Ascending aorta (tissue), 2 donors: ENCODE measurements at places on chromosomes 7 and 10. TPM values are rescaled to one million over a fixed set of nuclear protein-coding genes. Genes with fewer than 3 reads are reported as not detected.

DNA sequence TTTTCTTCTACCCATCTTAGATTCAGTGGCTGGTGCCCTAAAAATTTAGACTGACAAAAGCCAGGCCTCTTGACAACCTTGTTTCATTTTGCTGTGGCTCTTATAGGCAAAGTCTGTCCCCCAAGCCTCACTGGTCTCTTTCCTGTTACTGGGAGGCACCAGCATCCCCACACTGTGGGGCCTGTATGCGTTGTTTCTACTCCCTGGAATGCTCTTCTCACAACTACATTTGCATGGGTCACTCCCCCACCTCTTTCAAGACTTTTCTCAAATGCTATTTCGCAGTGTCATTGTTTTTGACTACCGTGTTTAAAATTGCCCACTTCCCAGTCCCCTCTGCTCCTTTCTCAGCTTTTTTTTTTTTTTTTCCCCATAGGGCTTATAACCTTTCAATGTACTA is 108.7 kb upstream of the DGKB start:
- DNase-seq = no peak

- peak; percentile 59 for DNase-seq
Observed at GRCh38 chr10:47088656-47089354, 177.6 kb downstream of the PTPN20 start.

GRCh38 chr7:142703655-142704305 is 45.5 kb upstream of the PRSS1 start:
- no peak for DNase-seq

The CFAP58 gene
- not detected for total RNA-seq

- no peak for DNase-seq
Observed at GRCh38 chr10:75203724-75204123, 6.9 kb upstream of the VDAC2 start.

- DNase-seq = no peak
Observed at GRCh38 chr7:16929146-16929762, 47.5 kb upstream of the AGR3 start.

- no peak for DNase-seq
Observed at GRCh38 chr10:22856444-22857074, 71.3 kb upstream of the ARMC3 start.

The MASTL gene
- total RNA-seq = 11.8 TPM

The NDUFA5 gene
- total RNA-seq = 20.1 TPM
